GM19239 (cell line): ENCODE measurements at places on chromosomes 7 and 10.
A peak's percentile ranks its signal among the peaks of the same experiment; 100 is the strongest.

- no peak for DNase-seq
Observed at GRCh38 chr10:90612276-90612675, 245.6 kb downstream of the HTR7 start.

DNA sequence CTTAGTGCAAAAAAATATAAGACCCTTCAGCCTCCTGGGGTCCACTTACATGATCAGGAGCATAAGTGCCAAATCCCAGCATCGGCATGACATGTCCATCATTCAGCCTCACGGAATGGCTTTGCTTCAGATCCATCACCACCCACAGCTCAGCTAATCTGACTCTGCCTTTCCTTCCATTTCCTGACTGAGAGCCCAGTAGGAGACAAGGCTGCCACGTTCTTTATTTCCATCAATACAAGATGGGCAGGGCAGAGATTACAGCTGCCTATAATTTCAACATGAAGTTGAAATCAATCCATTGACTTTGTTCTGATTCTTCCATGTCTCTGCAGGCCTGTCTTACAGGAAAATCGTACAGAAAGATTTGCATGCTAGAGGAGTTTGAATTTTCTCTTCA is 76.4 kb upstream of the UCN3 start:
- DNase-seq: no peak

GRCh38 chr10:42933448-42934340 is 143.2 kb upstream of the RET start:
- no peak for DNase-seq

DNA sequence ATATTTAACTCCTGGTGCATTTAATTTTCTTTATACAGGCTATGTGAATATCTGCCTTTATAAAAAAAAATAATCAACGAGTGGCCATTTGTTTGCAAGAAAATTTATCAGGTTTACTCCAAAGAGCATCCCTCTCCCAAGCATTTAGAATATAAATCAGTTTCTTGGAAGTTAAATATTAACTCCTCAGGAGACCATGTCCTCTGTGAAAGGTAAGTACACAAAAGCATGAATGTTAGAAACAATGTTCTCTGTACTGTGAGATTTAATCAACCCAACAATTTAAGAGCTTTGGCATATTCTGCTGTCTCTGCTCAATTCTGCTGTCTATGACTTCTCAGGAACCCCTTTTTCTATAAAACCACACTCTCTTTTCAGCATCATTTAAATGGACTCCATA is 119.3 kb upstream of the LAMB4 start:
- DNase-seq: no peak

- DNase-seq: no peak
Observed at GRCh38 chr7:101058355-101058754, 26.9 kb upstream of the TRIM56 start.

DNA sequence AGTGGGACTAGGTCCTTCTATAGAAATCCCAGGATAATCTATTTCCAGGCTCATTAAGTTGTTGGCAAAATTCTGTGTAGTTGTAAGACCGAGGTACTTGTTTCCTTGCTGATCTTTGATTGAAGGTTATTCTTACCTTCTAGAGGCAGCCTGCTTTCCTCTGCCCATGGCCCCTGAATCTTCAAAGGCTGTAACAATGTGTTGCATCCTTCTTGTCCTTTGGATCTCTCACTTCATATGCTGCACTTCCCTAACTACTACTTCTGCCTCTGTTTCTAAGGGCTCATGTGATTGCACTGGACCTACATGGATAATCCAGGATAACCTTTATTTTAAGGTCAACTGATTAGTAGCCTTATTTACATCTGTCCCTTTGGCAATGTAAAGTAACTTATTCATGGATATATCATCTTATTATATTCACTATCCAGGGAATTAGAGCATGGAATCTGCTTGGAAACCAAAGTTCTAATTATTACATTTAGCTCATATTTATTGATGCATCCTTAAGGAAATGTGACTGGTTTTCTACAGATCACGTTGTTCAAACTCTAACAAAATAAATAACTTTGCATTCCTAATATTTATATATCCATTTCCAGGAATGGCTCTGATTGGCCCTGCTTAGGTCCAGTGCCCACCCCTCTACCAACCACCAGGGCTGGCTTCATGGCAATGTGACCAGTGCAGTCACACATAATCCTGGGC is 85.6 kb downstream of the IMMP2L start:
- no peak for DNase-seq

DNA sequence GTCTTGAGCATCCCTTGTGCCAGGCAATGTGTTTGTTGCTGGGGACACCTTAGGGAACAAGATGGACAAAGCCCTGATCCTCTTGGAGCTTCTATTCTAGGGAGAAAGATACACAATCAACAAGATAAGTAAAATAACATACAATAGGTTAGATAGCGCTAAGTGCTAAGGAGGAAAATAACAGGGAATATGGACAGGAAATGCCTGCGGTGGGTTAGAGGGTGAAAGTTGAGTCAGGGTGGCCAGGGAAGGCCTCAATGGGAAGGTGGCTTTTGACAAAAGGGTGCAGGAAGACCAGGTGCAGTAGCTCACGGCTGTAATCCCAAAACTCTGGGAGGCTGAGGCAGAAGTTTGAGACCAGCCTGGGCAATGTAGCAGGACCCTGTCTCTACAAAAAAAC is 38.3 kb upstream of the MYL10 start:
- no peak for DNase-seq

DNA sequence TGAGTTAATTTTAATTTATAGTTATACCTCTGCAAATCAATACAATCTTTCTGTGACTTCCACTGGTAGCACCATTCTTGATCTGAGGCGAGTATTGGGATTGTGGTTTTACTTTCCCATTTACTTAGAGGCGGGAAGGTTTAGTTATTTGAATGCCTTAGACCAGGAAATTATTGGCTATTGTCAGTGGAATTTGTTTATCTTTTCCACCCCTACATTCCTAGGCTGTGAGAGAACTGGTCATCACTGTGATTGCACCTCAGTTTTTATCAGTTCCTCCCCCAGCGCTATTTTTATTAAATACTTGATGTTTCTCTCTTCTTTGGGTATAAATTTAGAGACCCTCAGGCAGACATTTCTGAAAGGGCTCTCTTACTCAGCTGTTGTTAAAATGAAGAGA is 29.9 kb downstream of the CDK14 start:
- no peak for DNase-seq

- DNase-seq: no peak
Observed at GRCh38 chr7:29442146-29442545, 121.5 kb upstream of the PRR15 start.

GRCh38 chr7:5596046-5596895 is 172.6 kb upstream of the TNRC18 start:
- DNase-seq: peak; percentile 70

GRCh38 chr7:122618585-122619189 is 80.2 kb downstream of the RNF133 start:
- no peak for DNase-seq

GRCh38 chr7:36272567-36273269 is 116.9 kb upstream of the ANLN start:
- DNase-seq: no peak
